ENCODE measurements at places on chromosomes 1 and 21. TPM values are rescaled to one million over a fixed set of nuclear protein-coding genes. Genes with fewer than 3 reads are reported as not detected.
A peak's percentile ranks its signal among the peaks of the same experiment; 100 is the strongest.

GRCh38 chr1:168758503-168758902, 29.5 kb upstream of the DPT start:
- DNase-seq, result no peak
- no peaks in the 10 kb centered on the region for H3K4me1 ChIP-seq
- H3K4me3 ChIP-seq, result no peak overlapping the region
- no peak overlapping the region for H3K27ac ChIP-seq
- H3K27me3 ChIP-seq, result no peaks in the 10 kb centered on the region

- no peak overlapping the region for H3K27ac ChIP-seq
- DNase-seq, result no peak
- no peaks in the 10 kb centered on the region for H3K27me3 ChIP-seq
- no peak overlapping the region for H3K4me3 ChIP-seq
- no peaks in the 10 kb centered on the region for H3K36me3 ChIP-seq
These were observed 391.0 kb downstream of the PTPRC start for GRCh38 chr1:199029855-199030254.

DNA sequence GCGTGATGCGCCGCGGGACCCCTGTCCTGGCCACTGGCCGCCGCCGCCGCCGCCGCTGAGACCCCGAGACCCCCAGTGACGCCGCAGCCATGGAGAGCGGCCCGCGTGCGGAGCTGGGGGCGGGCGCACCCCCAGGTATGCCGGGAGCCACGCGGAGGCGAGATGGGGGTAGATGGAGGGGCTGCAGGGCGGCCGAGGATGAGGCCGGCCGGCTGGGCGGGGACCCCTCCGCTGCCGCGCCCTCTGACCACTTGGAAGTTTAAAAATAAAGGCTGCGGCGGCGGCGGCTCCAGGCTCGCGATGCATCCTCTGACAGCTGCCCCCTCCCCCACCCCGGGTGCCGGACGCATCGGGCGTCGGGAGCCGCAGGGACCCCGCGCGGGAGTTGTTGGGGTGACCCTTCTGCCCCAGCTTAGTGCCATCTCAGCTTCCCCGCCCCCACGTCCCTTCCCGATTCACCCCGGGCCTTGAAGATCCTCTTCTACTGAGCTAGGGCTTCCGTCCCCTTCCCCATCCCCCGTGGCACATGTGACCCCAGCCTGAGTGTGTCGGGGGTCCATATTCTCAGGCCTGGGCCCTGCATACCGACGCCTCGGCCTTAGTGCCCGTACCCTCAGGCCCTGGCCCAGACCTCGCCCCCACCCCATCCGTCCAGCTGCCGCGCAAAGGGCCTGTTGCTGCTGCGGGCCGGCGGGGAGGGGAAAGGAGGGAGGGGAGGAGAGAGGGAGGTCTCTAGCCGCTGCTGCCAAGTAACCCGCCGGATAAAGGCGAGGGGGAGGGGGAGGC, 562 bp downstream of the MAP7D1 start:
- DNase-seq, result peak; percentile 95
- H3K4me3 ChIP-seq, result peak overlapping the region; percentile 99
- H3K27me3 ChIP-seq, result peaks cover 15% of the 10 kb centered on the region
- no peaks in the 10 kb centered on the region for H3K36me3 ChIP-seq
- peaks cover 36% of the 10 kb centered on the region for H3K4me1 ChIP-seq
- peak overlapping the region; percentile 95 for H3K27ac ChIP-seq

GRCh38 chr1:25145775-25146393, 86.4 kb downstream of the SYF2 start:
- no peaks in the 10 kb centered on the region for H3K36me3 ChIP-seq
- no peak for DNase-seq
- H3K4me1 ChIP-seq, result no peaks in the 10 kb centered on the region
- no peaks in the 10 kb centered on the region for H3K27me3 ChIP-seq
- no peak overlapping the region for H3K27ac ChIP-seq

GRCh38 chr1:110206261-110206920, 3.7 kb upstream of the KCNC4 start:
- H3K27ac ChIP-seq, result no peak overlapping the region
- H3K4me1 ChIP-seq, result peaks cover 8% of the 10 kb centered on the region
- H3K36me3 ChIP-seq, result no peaks in the 10 kb centered on the region
- H3K4me3 ChIP-seq, result no peak overlapping the region
- no peak for DNase-seq

CLCN6 gene
- total RNA-seq, result 15.6 TPM

DNA sequence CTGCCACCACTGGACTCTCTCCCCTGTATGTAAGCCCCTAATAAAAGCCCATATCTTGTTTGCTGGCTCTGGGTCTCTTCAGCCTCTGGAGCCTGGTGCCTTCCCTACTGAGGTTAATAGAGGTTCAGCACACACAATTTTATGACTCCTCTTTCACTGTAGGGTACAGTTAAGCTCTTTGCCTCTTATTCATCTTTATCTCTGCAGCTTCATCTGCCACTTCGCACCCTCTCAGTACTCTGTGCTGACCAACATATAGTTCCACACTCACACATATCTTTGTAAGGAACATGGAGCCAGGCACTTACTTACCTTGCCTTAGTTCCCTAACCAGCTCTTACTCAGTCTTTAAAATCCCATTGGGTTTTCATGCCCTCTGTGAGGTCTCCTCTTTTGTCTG, 4.5 kb downstream of the BTBD8 start:
- H3K27me3 ChIP-seq, result no peaks in the 10 kb centered on the region
- no peak for DNase-seq
- H3K27ac ChIP-seq, result no peak overlapping the region
- H3K4me3 ChIP-seq, result no peak overlapping the region
- H3K36me3 ChIP-seq, result no peaks in the 10 kb centered on the region
- no peaks in the 10 kb centered on the region for H3K4me1 ChIP-seq

GRCh38 chr1:161915978-161916377, 107.7 kb downstream of the OLFML2B start:
- H3K27ac ChIP-seq, result no peak overlapping the region
- no peaks in the 10 kb centered on the region for H3K36me3 ChIP-seq
- H3K27me3 ChIP-seq, result no peaks in the 10 kb centered on the region

TPTE gene
- not detected for total RNA-seq

DNA sequence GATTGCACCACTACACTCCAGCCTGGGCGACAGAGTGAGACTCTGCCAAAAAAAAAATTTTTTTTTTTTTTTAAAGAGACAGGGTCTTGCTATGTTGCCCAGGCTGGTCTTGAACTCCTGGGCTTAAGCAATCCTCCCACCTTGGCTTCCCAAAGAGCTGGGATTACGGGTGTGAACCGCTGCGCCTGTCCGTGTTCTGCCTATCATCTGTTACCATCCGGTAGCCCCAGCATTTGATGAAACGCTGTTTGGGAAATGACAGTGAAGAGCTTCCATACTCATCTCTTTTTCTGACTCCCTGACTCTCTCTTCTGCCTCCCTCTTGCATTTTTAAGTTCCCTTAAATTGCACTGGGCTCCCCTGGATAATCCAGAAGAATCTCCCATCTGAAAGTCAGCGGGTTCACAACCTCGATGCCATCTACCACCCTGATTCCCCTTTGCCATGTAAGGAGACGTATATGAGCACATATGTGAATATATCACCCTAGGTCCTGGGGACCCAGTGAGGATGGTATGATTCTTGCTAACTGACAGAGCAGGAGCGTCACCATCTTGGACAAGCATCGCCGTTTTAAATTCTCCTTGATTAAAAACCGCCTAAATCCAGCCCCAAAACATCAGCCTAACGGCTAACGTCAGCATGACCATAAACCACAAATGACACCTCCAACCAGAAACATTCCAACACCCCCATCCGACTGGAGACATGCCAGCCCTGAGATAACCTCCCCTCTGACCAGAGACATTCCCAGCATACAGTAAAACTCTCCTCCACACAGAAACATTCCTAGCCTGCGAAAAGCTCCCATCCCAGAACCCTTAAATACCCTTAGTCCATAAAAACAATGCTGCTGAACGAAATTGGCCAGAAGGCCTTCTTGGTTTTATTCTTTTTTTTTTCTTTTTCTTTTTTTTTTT, 12.4 kb downstream of the TNFRSF8 start:
- H3K27ac ChIP-seq, result no peak overlapping the region
- no peak overlapping the region for H3K4me3 ChIP-seq
- no peaks in the 10 kb centered on the region for H3K4me1 ChIP-seq
- DNase-seq, result no peak
- H3K27me3 ChIP-seq, result no peaks in the 10 kb centered on the region
- H3K36me3 ChIP-seq, result no peaks in the 10 kb centered on the region

DNA sequence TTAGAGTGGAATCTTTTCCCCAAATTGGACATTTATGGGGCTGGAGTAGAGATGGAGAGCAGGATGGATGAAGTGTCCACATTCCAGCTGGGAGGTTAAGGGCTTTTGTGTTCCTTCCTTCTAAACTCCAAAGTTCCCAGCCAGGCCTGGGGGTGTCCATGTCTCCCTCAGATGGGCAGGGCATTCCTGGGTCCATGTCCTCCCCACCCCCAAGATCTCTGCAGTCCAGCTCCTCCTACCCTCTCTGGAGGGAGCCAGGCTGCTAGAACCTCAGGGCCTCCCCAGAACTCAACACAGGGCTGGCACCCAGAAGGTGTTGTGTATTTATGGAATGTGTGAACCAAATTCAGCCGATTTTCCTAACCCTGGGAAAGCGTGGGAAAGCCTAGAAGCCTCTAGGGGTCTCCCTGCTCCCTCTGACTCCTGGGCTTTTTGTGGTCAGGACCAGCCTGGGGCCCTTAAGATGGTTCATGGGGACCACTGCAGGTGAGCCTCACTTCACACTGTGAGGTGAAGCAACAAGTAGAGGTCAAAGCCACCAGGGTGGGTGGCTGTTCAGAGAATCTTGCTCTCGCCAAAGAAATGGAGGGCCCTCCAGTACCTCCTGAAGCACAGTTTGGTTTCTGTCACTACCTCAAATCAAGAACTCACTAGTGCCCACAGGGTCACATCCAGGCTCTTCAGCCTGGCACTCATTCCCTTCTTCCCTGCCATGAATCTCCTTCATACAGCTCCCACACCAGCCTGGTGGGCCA, 54.8 kb downstream of the GLIS1 start:
- DNase-seq, result peak; percentile 41
- H3K4me1 ChIP-seq, result peaks cover 25% of the 10 kb centered on the region
- H3K36me3 ChIP-seq, result no peaks in the 10 kb centered on the region
- H3K4me3 ChIP-seq, result no peak overlapping the region

- H3K27ac ChIP-seq, result no peak overlapping the region
- no peaks in the 10 kb centered on the region for H3K36me3 ChIP-seq
- no peak for DNase-seq
These were observed 1.7 kb downstream of the CAMK1G start for GRCh38 chr1:209585197-209585596.

- H3K4me1 ChIP-seq, result no peaks in the 10 kb centered on the region
- no peak overlapping the region for H3K4me3 ChIP-seq
- no peaks in the 10 kb centered on the region for H3K36me3 ChIP-seq
These were observed 136.3 kb downstream of the ACTL8 start for GRCh38 chr1:17891205-17892110.

DYRK1A gene
- total RNA-seq, result 108 TPM

- DNase-seq, result no peak
- H3K4me3 ChIP-seq, result no peak overlapping the region
- peaks cover 5% of the 10 kb centered on the region for H3K4me1 ChIP-seq
- no peaks in the 10 kb centered on the region for H3K36me3 ChIP-seq
- no peaks in the 10 kb centered on the region for H3K27me3 ChIP-seq
These were observed 398.5 kb downstream of the PTPRU start for GRCh38 chr1:29634746-29635335.

GRCh38 chr1:63675420-63675931, 82.3 kb downstream of the PGM1 start:
- H3K4me1 ChIP-seq, result no peaks in the 10 kb centered on the region
- no peak for DNase-seq
- H3K4me3 ChIP-seq, result no peak overlapping the region

GRCh38 chr21:36506482-36506881, 26.6 kb upstream of the CLDN14 start:
- H3K4me1 ChIP-seq, result no peaks in the 10 kb centered on the region
- H3K27ac ChIP-seq, result no peak overlapping the region
- H3K36me3 ChIP-seq, result no peaks in the 10 kb centered on the region
- DNase-seq, result no peak
- H3K27me3 ChIP-seq, result no peaks in the 10 kb centered on the region

CENPL gene
- total RNA-seq, result 33.4 TPM

GREM2 gene
- not detected for total RNA-seq

LCE6A gene
- not detected for total RNA-seq

DNA sequence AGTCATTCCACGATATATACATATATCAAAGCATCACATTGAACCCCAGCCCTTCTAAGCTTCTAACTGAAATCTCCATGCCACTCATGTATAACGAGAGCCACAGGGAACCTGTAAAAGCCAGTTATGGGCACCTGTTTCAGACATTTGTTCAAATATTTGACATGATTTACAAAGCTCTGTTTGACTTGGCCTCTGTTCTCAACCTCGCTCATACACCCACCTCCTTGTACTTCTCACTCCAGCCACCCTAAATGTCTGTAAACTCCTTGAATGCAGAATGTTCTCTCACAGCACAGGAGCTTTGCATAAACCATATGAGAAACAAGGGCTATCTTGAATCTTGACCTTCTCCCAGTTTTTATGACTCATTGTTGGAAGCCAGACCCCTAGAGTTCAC, 36.9 kb upstream of the CD2 start:
- H3K27me3 ChIP-seq, result no peaks in the 10 kb centered on the region
- peaks cover 6% of the 10 kb centered on the region for H3K4me1 ChIP-seq
- H3K36me3 ChIP-seq, result no peaks in the 10 kb centered on the region
- no peak overlapping the region for H3K27ac ChIP-seq

DNA sequence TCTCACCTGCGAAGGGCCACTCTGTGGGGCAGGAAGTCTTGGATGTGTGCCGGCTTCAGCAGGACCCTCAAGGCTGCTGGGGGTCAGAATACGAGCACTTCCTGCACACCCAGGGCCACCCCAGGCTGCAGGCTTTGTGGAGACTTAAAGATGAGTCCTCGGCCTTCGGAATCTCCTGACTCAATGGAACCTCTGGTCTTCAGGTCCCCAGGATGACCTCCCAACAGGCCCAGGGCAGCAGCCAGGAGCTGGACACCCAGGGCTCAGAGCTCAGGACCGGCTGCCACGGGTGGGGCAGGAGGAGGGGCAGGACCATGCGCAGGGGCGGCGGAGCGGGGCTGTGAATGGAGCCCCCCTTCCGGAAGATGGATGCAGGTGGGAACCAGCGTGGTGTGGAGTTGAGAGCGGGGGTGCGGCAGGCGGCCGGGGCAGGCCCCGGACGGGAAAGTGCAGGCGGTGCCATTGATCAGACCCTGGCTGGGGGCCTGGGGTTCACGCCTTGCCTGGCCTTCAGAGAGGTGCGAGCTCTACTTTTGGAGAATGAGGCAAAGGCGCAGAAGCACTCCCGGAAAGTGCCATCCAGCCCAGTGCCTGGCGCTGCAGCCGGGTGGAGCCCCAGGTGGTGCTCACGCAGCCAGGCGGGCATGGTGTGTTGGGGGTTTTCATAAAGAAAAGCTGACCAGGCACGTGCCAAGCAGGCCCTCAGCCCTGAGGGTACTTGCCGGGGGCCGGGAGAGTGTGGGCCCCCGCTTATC, 10.4 kb downstream of the COL18A1 start:
- DNase-seq, result no peak
- no peak overlapping the region for H3K4me3 ChIP-seq
- H3K27me3 ChIP-seq, result no peaks in the 10 kb centered on the region
- H3K36me3 ChIP-seq, result no peaks in the 10 kb centered on the region

DNA sequence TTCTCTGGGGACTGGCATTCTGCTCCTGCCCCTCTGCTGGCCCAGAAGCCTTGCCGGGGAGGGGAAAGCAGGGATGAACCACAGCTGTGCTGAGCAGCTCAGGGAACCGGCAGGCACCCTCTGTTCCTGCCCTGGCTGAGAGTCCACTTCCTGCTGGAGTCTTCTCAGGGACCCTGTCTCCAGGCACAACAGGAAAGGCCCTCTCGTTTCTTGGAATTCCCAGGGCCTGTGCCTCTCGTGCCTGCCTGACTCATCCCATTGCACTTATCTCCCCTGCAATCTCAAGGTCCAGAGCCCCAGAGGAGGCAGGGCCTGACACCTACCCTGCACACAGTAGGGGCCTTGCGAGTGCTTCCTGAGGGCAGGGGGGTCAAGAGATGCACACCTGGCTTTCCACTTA, 1.1 kb upstream of the EDN2 start:
- peaks cover 42% of the 10 kb centered on the region for H3K4me1 ChIP-seq
- no peak for DNase-seq
- H3K27ac ChIP-seq, result no peak overlapping the region
- no peak overlapping the region for H3K4me3 ChIP-seq
- no peaks in the 10 kb centered on the region for H3K36me3 ChIP-seq
- H3K27me3 ChIP-seq, result peaks cover 12% of the 10 kb centered on the region

All from neural progenitor cell (in vitro differentiated cells).